PC-9 (cell line): ENCODE measurements at places on chromosomes 6 and 20. TPM values are rescaled to one million over a fixed set of nuclear protein-coding genes. Genes with fewer than 3 reads are reported as not detected.

GRCh38 chr20:63290677-63291472 is 2.1 kb upstream of the COL20A1 start:
- no peak for DNase-seq

DNA sequence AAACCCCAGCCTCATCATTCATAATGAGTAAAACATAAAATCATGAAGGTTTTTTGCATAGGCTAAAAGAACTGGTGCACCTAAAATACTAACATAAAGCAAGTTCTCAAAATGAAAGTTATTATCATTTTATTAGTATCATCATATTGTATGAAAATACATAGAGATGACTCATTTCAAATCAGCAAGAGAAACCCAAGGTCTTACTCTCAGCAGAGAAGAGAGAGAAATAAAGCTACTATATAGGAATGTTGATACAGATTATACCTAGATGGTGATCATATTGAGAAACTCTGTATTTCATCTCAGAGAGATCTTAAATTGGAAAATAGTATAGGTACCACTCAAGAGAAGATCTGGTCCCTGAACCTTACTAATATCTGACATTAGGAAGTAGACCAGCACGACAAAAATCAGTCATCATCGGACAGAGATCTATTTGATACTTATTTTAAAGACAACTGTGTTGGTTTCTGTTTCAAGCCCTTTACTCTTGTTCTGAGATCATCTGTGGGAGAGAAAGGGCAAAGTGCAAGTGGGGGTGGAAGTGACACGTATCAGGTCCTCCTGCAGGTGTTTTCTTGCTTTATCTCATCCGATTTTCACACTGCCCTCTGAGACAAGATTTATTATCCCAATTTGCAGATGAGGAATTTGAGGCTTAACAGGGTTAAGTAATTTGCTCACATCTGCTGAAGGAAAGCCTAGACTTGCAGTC is 532.3 kb downstream of the MAFB start:
- no peak for DNase-seq

- DNase-seq, result no peak
Measured at GRCh38 chr6:5123296-5124143, 38.4 kb downstream of the PPP1R3G start.

- no peak for DNase-seq
Measured at GRCh38 chr6:152206072-152206818, 398.8 kb downstream of the ESR1 start.

- no peak for DNase-seq
Measured at GRCh38 chr20:42429761-42430458, 759.8 kb downstream of the PTPRT start.

DNA sequence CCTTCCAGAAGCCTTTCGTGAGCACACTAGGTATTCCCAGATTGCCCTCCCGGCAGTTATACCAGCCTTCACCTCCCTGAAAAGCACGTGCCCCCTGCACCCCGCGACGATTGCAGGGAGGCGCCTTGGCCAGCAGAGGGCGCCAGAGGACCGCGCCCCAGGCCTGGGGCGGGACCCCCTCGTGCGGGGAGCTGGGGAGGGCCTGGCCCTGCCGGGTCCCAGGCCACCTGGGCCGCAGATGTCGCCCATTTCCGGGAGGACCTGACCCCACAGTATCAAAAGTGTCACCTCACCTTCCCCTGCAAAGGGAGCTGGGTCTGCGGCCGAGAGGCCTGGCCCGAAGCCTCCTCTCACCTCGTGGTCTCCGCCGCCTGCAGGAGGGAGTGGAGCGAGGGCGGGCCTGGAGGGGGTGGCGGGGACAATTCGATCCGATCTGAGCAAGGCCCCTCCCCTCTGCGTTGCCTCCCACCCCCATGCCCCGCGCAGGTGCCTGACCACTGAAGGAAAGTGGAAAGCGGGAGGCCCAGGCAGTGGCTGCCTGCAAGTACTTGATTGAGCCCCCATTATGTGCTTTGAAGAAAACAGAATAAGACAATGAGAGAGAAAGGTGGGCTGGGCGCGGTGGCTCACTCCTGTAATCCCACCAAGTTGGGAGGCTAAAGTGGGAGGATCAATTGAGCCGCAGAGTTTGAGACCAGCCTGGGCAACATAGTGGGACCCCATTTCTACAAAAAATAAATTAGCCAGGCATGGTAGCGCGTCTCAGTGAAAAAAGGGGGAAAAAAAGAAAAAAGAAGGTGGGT is 3.5 kb upstream of the SNAI1 start:
- peak; percentile 55 for DNase-seq

DNA sequence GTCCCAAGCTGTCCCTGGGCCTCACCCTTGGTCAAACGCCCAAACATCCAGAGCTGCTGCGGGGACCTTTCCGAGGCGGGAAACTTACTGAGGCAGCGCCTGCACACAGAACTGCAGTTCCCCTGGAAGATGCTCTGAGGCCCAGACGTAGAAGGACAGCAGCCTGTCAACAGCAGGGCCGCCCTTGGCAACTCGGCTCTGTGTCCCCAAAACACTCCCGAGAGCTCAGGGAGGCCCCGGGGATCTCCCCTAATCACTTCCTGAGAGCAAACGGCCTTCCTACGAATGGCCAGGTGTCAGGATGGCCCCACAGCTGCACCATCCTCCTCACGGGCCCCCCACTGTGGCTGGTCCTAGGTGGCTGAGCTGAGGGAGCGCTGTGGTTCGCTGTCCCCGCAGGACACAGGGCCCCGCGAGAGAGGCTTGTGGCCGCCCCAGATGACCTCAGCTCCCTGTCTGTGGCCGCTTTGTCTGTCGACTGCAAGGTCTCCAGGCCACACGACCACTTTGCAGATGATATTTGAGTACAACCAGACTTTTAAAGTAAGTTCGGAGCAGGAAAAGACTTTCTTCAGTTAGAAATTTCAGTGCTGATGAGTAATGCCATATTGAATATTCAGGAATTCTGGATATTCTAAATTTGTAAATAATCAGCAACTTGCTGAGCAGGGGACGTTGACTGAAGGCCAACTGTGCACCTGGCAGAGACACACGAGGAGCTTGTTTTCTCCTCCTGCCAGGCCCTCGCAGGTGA is 46.0 kb downstream of the DLL1 start:
- DNase-seq, result no peak

- DNase-seq, result no peak
Measured at GRCh38 chr20:22789676-22790075, 205.3 kb upstream of the FOXA2 start.

- DNase-seq, result no peak
Measured at GRCh38 chr20:62860924-62861691, 514 bp downstream of the TCFL5 start.

PKHD1 gene
- total RNA-seq, result not detected in 2 replicates

SLC35F1 gene
- total RNA-seq, result not detected in 2 replicates

TNFRSF6B gene
- total RNA-seq, result not detected in 2 replicates

LRRC1 gene
- total RNA-seq, result 23.0 and 26.4 TPM in 2 replicates

NR2E1 gene
- not detected in 2 replicates for total RNA-seq

TMEM244 gene
- not detected in 2 replicates for total RNA-seq
